EH (cell line): ENCODE measurements at places on chromosomes 5 and 9.

GRCh38 chr9:13388157-13388556, 108.7 kb upstream of the MPDZ start:
- no peak for DNase-seq

- DNase-seq = peak; percentile 20
Observed at GRCh38 chr5:159001247-159001646, 98.5 kb downstream of the EBF1 start.

DNA sequence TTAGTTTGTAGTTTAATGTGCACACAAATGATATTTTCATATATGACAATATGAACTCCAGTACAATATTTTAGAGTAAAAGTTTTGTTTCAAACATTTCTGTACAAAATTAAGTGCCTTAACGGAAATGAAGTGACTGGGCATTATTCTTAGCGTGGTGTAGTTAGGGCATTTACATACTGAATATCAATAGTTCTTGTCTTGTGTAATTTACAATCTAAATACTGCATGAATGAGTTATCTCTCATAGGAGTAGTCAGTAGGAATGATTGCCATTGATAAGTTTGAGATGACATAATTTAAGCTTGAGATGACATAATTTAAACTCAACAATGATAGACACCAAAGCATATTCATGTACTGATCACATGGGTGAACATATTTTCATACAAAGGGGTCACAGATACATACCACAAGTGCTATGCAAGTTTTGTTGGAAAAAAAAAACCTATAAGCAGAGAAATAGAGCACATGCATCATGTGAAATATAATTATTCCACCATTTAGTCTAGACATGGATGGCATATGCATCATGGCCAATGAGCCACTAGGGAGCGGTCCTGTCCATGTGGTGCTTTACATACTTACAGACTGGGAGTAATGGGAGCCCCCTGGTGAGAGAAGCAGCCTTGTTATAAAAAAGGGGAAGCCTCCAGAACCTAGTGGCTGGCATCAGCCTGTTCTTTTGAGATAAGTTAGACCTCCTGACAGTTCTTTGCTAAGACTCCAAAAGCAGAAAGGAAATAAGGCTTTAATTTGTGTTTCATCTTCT, 1523.9 kb downstream of the MAT2B start:
- DNase-seq = no peak

DNA sequence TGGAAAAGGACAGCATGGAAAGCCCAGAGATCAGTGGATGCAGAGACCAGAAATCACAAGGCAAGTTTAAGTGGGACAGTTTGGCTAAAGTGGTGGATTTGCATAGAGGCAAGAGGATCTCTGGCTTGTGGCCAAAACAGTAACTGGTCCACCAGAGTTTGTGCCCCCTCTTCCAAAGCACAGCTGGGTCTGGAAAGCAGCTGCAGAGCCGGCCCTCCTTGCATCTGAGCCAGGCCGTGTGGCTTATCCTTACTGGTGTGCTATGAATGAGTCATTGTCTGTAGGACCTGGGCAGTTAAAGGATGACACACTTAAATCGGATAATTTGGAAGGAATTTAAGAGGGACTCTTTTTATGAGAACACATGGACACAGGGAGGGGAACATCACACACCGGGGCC, 146.6 kb downstream of the PIP5K1B start:
- DNase-seq = peak; percentile 3

- DNase-seq = no peak
Observed at GRCh38 chr9:74985041-74985440, 32.3 kb upstream of the C9orf40 start.

- peak; percentile 44 for DNase-seq
Observed at GRCh38 chr5:79464695-79465332, 49.1 kb downstream of the HOMER1 start.

DNA sequence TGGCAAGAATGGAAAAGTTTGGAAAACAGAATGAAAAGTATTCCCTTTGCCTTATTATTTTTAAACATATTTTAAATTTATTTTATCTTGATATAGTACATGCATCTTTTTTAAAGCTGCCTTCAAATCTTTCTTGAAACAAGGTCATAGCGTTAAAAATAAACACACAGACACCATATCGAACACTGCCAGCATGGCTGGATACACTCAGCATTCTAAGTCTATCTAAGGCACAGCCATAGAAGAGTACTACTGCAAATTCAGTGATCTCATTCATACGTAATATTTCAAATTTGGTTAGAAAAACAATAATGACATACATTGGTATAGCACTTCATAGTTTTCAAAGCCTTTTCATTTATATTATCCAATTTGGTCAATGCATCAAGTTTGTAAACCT, 57.5 kb downstream of the EPB41L4B start:
- no peak for DNase-seq

- peak; percentile 64 for DNase-seq
Observed at GRCh38 chr5:35876922-35877321, 20.2 kb downstream of the IL7R start.

- DNase-seq = no peak
Observed at GRCh38 chr5:2515180-2515764, 236.2 kb downstream of the IRX2 start.

- peak; percentile 93 for DNase-seq
Observed at GRCh38 chr9:35844628-35845270, 15.7 kb downstream of the TMEM8B start.

DNA sequence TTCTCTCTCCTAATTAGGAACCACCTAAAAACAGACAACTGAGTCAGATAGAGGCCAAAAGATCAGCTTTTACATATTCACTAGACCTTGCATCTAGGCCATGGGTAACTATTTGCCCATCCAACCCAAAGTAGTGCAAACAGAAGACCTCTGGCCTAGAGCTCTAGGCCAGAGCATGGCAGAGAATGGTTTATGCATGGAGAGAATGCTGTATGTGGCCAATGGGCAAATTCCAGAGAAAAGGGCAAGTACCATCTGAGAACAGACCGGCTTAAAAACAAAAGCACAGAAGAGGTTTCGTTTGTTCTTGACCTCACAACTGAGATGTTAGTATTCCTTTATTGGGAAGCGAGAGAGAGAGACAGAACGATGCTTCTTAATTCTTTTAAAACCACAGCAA, 151.7 kb upstream of the RFX3 start:
- DNase-seq = no peak
